ENCODE measurements at places on chromosomes 7 and 10.

DNA sequence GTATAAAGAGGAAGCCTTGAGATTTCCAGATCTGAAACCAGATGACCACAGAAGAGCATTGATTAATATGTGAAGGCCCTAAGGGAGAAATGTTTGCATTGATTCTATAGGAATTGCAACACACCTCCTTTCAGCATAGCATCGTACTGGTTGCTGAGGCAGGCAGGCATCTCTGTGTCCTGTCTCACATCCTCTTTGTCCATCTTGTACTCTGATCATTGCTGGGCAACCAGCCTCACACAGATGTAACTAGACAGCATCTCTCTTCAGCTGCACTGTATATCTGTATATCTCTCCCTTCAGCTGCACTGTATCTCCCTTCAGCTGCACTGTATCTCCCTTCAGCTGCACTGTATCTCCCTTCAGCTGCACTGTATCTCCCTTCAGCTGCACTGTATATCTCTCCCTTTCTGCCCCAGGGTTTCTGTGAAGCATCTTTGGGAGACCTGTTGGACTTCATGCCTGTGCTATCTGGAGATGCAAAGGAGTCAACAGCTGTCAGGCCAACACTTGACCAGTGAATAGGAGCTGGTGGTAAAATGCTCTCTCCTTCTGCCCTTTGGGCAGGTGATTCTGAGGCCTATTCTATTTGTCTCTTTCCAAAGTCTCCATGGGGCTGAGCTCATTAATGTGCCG is 40.3 kb downstream of the TMEM178B start:
- no peak for DNase-seq

DNA sequence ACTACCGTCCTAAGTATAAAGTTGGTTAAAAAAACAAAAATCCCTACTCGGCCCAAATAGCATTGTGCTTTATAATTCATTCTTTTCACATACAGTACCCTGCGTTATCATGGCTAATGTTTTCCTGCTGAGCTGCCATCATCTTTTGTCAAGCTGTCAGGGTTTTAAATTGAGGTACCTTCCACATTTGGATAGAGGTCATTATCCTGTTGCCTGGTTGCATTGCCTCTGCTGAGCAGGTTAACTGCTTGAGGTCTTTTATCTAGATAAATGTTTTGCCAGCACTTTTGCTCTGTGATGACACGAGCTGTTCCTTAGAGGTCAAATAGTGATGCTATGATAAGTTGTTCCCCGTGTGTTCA is 94.4 kb upstream of the FZD1 start:
- DNase-seq = no peak

- no peak for DNase-seq
These were observed 76.9 kb upstream of the RSBN1L start for GRCh38 chr7:77619314-77619713.

DNA sequence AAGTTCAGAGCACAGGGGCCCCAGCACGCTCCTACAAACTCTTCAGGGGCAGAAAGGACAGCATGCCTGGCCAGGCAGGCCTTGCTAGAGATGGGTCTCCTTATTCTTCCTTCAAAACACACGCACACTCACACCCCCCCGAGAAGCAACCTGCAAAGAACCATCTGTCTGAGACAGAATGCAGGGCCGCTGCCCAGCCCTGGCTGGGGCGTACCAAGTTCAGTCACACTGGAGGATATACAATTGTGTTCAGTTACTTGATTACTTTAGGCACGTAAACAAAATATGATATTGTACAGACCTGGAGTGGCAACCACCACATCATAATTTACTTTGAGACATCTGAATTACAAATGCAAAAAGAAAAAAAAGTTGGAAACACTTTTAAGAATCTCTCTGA is 5.7 kb downstream of the FAM53B start:
- no peak for DNase-seq

DNA sequence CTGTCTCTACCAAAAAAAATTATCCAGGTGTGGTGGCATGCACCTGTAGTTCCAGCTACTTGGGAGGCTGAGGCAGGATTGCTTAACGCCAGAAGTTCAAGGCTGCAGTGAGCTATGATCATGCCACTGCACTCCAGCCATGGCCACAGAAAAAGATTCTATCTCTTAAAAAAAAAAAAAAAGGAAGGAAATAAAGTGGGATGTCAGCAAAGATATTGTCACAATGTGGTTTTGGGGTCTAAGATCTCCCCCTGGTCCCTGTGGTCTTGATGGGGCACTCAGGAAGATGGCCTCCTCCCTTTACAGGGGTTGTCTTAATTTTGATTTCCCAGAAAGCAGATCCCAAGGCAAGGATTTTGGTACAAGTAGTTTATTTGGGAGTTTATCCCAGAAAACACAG is 7.4 kb upstream of the KAZALD1 start:
- peak; percentile 91 for DNase-seq

GRCh38 chr7:115825456-115826115 is 205.0 kb downstream of the TFEC start:
- no peak for DNase-seq

DNA sequence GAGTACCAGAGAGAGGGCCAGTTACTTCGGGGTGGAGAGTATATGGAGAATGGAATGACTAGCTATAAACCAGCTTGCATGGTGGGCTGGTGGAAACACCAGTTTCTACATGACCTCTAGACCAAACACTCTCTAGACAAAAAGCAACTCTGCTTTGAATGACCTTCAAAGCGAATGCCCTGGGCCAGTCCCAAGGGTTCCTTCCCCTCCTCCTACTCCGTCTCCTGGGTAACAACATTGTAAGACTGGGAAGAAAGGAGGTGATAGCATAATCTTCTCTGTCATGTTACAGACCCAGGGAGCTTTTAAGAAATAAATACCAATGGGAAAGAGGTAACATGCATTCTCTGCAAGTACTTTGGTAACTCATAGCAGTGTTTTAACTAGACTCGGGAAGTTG is 7.4 kb downstream of the HK1 start:
- DNase-seq = no peak

GRCh38 chr7:26153823-26154783 is 2.1 kb downstream of the NFE2L3 start:
- DNase-seq = peak; percentile 59

GRCh38 chr10:79351332-79351731 is 4.1 kb downstream of the PPIF start:
- no peak for DNase-seq

DNA sequence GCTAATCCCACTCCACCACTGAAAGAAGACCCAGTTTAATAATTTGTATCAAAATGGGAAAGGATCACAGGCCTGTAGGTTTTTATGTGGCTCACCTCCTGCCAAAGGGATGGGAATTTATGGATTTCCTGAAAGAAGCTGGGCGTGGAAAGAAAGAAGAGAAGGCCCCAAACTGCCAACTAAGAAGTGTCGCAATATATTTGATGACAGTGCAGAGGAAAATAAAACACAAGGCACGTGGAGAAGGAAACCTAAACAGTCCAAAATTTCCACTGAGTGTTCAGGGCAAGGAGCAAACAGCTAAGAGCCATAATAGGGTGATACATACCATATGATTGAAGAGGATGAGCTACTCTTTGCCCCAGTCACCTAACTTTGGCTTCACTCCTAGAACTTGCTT is 667.2 kb downstream of the GATA3 start:
- no peak for DNase-seq

DNA sequence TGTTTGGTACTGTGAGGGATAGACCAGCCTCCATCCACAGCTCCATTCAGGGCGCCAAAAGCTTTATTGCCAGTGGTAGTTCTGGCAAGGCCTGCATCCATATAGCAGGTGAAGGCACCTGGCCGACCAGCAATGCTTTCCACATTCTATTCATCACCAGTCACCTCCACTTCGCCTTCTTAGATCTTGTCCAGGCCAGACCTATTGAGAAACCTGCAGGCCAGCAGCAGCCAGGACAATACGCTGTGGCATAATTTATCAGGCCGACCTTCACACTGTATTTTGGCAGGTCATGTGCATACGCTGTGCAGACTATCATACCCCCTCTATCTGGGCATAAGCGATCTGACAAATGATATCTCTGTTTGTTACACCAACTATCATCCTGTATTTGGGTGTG is 15.2 kb upstream of the KNDC1 start:
- DNase-seq = no peak

- peak; percentile 37 for DNase-seq
These were observed 5.7 kb downstream of the UBE2H start for GRCh38 chr7:129947049-129947448.

DNA sequence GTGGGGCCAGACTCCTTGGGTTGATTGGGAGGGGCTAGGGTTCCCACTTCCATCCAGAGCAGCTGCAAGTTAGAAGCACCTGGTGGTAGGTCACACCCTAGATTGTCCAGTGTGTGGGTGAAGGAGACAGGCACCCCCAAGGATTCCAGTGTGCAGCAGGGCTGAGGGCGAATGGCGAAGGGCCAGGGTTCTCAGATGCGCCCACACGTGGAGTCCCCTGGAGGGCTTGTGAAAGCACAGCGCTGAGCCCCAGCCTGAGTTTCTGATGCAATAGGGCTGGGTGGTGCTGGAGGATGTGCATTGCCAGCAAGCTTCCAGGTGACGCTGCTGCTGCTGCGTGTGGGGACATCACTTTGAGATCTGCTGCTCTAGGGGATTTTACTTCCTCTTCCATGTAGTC is 25.4 kb downstream of the TBATA start:
- DNase-seq = peak; percentile 65

DNA sequence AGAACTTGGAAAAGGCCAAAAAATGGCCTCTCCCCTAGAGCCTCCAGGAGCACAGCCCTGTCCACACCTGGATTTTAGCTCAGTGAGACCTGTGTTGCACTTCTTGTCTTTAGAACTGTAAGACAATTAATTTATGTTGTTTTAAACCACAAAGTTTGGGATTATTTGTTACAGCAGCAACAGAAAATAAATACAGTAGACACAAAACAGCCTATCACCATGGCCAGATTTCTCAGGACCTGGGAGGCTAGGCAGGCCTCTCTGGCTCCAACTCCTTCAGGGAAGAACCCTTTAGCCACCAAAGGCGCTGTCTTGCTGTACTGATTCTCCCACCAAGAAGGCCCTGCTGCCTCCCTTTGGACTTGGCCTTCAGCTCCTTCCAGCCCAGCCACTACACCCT is 54.1 kb upstream of the PSAP start:
- no peak for DNase-seq

Data from common myeloid progenitor, CD34-positive (primary cell).